ENCODE measurements at places on chromosomes 16 and 17.
A peak's percentile ranks its signal among the peaks of the same experiment; 100 is the strongest.

DNA sequence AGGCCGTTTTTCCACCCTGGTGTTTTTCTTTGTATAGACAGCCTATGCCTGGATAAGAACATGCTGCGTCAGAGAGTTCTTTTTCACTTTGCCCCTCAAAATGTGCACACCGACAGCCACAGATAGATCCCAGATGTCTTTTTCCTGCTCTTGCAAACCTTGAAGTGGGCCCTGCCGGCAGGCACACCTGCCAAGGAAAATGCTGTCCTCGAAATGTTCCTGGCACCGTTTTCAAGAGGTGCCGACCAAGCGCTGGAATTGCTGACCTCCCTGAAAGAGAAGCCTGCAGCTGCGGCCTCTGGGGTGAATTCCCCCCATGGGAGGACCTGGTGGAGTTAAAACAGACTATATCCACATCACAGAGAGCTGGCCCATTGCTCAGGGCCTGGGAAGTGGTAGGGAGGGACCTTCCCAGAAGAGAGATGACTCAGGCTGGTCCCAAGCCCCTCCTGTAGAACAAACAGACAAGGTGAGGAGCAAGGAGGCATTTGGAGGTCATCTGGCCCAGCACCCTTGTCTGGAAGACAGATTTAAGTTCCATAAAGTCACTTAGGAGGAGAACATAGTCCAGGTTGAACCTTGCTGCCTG is 668.1 kb downstream of the MAF start:
- DNase-seq: no peak

DNA sequence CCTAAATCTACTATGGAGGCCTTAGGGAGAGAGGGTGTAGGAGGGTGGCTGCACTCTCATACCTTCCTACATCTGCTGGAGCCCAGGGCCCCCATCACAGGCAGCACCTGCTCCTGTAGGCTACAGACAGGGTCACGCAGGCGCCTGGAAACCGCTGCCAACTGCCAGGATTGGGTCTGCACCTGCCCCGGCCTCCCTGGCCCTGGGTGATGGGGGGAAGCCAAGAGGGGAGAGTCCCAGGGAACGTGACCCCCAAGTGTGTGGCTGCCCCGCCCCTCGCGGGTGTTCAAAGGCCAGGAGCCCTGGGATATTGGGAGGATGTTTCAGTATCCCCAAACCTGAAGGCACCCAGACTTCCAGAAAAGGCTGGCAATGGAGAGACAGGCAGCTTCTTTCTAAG is 5.6 kb upstream of the TEX19 start:
- no peak for DNase-seq

DNA sequence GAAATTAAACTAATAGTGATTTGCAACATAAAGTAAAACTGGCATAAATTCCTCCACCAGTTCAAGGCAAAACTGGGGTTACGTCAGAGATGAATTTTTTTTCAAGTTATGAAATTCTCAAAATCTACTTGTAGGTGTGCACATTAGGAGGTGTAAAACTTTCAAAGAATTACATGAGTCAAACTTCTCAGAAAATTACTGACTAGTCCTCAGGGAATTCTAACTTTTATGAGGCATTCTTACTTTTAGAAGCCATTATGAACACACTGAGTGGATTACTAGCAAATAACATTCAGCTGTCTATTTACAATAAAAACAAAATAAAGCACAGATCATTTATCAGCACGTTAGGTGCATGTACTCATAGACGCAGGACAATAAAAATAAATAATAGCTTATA is 348.7 kb downstream of the CDH11 start:
- DNase-seq: no peak

DNA sequence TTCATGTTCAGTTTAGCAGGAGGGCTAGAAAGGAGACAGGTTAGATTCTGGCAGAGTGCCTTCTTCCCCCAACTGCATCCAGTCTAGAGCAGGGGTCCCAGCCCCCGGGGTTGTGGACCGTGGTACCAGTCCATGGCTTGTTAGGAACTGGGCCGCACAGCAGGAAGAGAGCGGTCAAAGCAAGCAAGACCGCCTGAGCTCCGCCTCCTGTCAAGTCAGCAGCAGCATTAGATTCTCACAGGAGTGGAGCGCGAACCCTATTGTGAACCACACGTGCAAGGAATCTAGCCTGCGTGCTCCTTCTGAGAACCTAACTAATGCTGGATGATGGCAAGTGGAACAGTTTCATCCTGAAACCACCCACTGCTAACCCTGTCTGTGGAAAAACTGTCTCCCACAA is 95.0 kb downstream of the HIC1 start:
- no peak for DNase-seq

DNA sequence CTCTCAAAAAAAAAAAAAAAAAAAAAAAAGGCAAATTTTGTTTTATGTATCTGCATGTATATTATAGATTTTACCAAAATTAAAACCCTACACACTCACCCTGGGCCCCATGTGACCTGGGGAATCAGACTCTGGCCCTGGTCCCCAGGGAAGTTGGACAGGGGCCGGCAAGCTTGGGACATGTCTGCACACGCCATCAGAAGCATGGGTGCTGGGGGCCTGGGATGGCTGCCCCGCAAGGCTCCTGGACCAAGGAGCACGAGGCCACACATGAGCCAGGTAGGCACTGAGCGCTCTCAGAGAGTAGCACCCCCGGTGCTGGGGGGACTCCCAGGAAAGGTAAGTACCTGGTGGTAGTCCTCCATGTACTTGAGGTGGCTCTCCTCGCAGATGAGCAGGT is 39.6 kb downstream of the PPL start:
- no peak for DNase-seq

DNA sequence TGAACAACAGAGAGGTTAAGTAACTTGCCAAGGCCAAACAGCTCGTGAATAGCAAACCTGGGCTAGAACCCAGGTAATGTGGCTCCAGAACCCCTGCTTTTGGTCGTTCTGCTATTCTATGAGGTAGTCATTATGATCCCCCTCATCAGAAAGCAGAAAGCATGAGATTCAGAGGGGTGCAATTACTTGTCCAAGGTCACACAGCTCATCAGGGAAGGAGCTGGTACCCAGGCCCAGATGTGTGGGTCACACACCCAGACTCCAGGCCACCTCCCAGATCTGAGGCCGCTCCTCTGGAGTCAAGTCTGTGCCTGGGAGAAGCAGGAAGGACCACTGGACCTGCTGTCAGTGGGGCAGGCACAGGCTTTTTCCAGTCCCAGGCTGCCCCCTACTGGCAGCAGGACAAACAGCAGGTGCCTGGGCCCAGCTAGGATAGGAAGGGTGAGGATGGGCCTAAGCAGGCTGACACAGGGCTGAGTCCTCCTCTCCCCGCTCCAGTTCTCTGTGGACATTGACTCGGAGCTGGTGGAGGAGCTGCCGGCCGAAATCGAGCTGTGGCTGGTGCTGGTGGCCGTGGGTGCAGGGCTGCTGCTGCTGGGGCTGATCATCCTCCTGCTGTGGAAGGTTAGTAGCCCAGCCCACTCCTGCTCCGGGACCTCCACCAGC is 7.8 kb upstream of the PDK2 start:
- peak; percentile 34 for DNase-seq

- no peak for DNase-seq
Observed at GRCh38 chr17:41773190-41773588, 13.3 kb downstream of the JUP start.

- DNase-seq: no peak
Observed at GRCh38 chr16:88773812-88774291, 11.2 kb downstream of the PIEZO1 start.

DNA sequence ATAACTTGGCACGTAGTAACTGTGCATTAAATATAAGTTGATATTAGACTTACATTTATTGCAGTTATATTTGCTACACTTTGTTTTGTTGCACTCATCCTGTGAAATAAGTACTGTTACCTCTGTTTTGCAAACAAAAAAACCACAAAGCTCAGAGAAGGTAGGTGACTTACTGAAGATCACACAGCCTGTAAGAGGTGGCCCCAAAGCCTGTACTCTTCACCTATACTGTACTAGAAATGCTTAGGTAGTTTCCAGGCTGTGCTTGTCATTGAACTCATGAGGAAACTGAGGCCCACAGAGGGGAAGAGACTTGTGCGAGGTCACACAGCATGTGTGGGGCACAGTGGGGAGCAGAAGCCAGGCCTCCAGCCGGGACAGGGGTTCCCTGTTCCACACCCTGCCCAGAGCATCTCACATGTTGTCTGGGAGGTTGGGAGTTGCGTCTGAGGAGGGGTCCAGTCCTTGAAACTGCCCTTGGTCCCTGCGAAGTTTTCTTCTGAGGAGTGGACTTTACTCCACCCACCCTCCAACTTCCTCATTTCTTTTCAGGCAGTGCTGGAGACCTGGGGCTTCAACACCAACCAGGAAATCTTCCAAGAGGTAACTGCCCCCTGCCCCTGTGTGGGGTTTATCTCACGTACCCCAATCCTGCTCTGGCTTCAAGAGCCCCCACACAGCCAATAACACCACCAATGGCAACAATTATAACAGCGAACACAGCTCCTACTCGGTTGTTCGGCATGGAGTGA is 13.0 kb downstream of the CETP start:
- DNase-seq: no peak

DNA sequence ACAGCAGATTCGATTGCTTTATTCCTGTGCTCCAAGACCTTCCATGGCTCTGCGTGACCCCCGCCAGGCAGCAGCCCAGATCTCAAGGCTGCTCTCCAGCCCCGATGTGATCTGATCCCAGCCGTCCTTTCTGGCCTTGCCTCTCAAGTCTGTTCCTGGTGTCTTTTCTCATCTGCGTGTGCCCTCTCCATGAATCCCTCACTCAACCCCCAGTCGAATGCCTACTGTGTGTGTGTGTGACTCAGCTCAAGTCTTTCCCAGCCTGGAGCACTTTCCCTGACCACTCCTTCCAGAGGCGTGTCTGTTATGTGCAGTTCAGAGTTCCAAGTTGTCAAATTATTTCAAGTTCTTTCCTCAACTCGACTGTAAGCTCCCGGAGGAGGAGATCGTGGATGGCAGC is 64.0 kb downstream of the MRM1 start:
- no peak for DNase-seq

DNA sequence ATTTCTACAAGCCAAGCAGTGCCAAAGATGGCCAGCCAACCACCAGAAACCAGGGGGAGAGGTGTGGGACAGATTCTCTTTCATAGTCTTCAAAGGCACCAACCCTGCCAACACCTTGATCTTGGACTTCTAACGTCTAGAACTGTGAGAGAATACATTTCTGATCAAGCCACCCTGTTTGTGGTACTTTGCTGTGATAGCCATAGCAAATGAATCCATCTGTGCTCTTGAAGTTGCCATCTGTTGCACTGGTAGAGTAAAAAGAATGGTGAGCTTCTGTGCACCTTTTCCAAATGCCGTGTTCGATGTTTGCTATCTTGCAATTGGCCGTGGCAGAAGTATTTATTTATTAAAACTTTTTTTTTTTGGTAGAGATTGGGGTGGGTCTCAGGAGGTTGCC is 16.7 kb upstream of the ADGRG1 start:
- no peak for DNase-seq

- no peak for DNase-seq
Observed at GRCh38 chr17:11292491-11292890, 51.5 kb downstream of the SHISA6 start.

DNA sequence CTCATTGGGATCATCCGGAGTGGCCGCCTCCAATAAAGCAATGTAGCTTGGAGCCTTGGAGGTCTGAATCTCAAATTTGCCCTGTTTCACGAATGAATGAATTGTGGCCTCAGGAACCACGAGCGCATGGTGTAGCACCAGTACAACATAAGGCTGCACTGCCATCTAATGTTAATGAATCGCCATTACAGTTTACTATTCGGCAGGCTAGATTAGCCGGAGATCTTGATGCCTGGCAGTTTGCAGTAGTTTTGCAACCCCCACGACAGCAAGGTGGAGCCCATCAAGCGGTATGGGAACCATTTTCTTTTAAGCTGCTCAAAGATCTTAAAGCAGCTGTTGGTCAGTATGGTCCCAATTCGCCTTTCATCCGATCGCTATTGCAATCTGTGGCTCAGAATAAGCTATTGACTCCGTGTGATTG is 18.8 kb downstream of the ALOX15B start:
- DNase-seq: peak; percentile 69

DNA sequence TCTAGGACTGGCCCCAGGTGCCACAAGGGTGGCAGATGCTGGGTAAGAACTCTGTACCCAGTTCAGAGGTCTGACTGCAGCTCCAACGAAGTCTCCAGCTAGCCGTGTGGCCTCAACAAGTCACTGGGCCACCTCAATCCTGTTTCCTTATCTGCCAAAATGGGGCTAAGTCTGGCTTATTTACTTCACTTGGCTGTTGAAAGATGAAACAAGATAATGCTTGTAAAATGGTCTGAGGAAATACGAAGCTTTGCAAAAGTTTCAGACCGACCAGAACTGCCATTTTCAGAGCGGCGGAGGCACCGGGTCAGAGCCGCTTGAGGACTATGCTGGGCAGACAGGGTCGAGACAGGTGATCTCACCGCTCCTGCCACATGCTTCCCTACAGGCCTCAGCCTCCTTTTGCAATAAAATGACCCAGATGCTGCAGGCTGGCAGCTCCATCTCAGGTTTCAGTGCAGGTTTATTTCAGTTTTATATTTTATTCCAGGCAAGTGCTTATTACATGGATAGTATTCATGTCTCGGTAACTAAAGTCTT is 17.2 kb downstream of the MNT start:
- DNase-seq: no peak

- no peak for DNase-seq
Observed at GRCh38 chr17:78868391-78868790, 27.8 kb upstream of the USP36 start.

GRCh38 chr16:2210386-2211365 is at the start of gene BRICD5:
Gene BRICD5 (minus strand): TSS chr16:2210863. CDS start chr16:2210833, 30 bp downstream.
- DNase-seq: no peak

- DNase-seq: no peak
Observed at GRCh38 chr17:36846410-36847292, 90.6 kb upstream of the LHX1 start.

- DNase-seq: peak; percentile 37
Observed at GRCh38 chr17:4074831-4075495, 67.9 kb downstream of the ZZEF1 start.

DNA sequence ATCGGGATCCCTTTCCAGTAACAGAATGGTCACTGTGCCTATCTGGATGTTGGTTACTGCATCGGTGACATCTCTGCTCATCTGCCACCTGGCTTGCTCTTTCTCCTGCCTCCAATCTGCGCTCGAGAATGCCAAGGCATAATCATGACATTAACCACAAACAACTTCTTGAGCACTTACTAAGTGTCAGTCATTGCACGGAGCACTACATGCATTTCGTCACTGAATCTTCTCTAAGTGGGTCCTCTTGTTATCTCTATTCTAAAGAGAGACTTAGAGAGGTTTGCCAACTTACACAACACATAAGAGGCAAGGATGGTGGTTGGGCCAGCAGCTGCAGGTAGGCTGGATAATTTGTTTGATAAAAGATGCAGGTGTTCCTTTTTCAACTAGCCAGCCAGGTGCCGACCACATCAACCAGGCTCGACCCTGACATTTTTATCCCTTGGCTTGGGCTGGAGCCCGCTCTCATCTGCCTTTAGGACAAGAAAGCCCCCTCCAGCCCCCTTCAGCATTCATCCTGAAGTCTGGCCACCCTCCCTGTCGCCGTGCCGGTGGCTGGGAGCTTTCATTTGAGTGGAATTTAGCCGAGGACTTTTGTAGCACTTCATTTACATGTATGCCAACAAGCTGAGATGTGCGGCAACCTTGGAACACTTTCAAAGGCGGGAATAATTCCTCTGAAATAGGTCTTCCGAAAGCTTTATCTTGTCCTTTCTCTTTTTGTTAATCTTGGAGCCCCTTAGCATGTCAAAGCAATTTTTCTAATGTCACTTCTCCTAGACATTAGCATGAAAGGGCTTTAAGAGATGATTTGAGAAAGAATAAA is 89.3 kb upstream of the NKD1 start:
- DNase-seq: no peak
